ENCODE measurements at places on chromosomes 5 and 9.

- DNase-seq: no peak
Measured at GRCh38 chr5:15510092-15510491, 10.1 kb downstream of the FBXL7 start.

GRCh38 chr5:53423724-53424123 lies 56.7 kb upstream of the FST start:
- DNase-seq: no peak

DNA sequence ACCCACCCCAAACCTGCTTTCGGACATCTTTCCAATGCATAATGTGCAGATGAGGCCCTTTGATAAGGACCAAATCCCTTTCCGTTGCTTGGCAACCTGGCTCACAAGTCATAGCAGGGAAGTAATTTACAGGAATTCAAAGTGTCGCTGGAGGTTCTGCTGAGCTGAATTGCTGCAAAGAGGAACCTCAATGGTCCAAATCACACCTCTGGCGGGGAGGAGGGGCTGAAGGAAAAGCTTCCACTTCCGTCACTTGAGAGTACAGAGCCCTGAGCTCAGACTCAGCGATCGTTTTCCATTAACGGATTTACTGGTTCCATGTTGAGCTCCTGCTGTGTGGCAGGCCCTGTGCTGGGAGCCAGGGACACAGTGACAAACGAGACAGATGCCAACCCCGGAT lies 99.3 kb downstream of the KCNIP1 start:
- DNase-seq: no peak

DNA sequence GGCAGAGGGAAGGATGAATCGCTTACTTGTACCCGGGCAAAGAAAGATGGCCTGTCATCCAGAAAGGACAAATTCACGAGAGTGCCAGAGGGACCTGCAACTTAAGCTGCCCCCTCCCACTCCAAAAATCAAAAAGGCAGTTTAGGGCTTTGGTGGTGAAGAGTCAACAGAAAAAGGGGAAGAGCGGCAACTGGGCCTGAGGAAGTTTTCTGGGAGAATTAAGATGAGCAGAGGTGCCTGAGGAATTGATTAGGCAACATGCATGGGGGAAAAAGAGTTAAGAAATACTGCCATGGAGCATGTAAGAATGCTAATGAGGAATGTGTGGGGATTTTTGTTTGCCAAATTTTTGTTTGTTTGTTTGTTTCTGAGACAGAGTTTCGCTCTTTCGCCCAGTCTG lies 1.8 kb upstream of the ACTL7B start:
- DNase-seq: no peak

DNA sequence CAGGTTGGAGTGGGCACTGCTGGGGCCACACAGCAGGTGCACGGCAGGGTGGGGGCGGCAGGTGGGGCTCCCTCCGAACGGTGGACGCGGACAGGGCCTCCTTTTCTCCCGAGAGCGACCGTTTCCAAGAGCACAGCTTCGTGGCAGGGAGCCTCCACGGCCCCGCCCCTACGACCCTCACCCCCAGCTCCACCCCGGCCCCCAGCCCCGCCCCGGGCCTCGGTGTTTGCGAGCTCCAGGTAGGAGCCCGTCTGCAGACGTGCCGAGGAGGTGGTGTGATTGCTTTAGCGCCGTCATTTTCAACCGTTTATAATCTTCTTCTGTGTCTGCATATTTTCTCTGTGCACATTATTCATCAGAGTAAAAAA lies 8.8 kb downstream of the GRIN1 start:
- DNase-seq: no peak

DNA sequence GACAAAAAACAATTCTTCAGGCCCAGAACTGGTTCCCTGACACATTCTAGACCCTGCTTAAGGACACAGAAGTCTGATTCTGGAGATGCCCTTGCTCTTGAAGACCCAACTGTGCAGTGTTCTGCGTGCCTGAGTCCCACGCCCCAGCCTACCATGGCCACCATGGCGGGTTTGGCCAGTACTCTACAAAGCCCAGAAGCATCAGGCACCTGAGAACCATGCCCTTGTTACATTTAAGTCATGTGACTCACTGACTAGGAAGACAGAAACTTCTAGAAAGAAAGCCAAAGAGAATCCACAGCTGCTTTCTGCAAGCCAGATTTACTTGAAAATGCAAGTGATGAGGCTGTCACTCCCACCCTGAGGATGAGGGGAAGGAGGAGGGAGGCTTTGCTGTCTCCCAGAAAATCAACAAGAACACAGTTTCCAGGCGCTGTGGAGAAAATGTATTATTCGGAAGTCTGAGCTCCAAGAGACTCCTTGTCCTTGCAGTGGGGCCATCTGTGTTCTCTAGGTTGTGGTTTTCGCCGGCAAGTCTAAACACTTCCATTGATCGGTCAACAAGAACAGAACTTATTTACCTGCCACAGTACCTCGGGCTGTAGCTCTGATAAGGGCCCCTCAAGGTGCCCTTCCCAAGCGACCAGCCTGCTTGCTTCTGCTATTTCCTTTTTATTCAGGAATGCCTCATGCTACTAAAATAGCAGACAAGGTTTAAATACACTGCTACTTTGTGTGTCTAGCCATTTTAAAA lies 81.3 kb upstream of the DMRT1 start:
- DNase-seq: no peak
